ENCODE measurements at places on chromosomes 4 and X.

GRCh38 chr4:139665690-139666529, at the start of gene MGST2:
MGST2 (plus strand) TSS chr4:139665819; CDS start chr4:139666020, 201 bp downstream.
- no peak for DNase-seq

GRCh38 chr4:56728512-56728911, 47.4 kb upstream of the HOPX start:
- DNase-seq: no peak

- no peak for DNase-seq
These were observed 311.3 kb downstream of the GRID2 start for GRCh38 chr4:92615049-92615448.

GRCh38 chr4:183195534-183195933, 96.5 kb downstream of the WWC2 start:
- DNase-seq: no peak

GRCh38 chr4:150853882-150854281, 161.2 kb downstream of the LRBA start:
- DNase-seq: no peak

DNA sequence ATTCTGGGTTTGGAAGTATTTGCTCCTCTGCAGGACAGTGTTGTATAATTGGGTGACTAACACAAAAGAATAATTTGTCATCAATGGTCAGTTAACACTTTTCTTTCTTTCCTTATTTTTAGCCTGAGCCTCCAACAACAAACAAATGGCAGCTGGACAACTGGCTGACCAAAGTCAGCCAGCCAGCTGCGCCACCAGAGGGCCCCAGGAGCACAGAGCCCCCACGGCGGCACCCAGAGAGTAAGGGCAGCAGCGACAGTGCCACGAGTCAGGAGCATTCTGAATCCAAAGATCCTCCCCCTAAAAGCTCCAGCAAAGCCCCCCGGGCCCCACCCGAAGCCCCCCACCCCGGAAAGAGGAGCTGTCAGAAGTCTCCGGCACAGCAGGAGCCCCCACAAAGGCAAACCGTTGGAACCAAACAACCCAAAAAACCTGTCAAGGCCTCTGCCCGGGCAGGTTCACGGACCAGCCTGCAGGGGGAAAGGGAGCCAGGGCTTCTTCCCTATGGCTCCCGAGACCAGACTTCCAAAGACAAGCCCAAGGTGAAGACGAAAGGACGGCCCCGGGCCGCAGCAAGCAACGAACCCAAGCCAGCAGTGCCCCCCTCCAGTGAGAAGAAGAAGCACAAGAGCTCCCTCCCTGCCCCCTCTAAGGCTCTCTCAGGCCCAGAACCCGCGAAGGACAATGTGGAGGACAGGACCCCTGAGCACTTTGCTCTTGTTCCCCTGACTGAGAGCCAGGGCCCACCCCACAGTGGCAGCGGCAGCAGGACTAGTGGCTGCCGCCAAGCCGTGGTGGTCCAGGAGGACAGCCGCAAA, 106.0 kb downstream of the KLHL8 start:
- no peak for DNase-seq

- DNase-seq: no peak
These were observed 71.6 kb downstream of the FAM114A1 start for GRCh38 chr4:38939165-38939564.

- no peak for DNase-seq
These were observed 7.3 kb downstream of the AIFM1 start for GRCh38 chrX:130158311-130158710.

DNA sequence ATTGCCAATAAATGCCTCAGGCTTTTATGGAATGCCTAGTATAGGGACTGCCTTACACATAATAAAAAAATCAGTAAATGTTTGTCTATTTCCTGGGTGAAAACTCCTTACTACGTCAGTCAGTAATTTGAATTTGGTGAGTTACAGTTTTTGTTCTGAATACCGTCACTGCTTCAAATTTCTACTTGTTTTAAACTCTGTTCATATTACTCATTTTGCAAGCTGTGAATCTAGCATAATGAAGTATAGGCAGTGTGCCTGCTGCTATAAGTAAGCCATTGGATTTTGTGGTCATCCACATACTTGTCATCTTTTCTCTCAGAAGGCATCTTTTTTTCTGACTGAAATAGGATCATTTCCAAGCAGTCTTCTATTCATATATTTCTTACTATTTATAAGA, 43.1 kb downstream of the SYNPO2 start:
- DNase-seq: no peak

DNA sequence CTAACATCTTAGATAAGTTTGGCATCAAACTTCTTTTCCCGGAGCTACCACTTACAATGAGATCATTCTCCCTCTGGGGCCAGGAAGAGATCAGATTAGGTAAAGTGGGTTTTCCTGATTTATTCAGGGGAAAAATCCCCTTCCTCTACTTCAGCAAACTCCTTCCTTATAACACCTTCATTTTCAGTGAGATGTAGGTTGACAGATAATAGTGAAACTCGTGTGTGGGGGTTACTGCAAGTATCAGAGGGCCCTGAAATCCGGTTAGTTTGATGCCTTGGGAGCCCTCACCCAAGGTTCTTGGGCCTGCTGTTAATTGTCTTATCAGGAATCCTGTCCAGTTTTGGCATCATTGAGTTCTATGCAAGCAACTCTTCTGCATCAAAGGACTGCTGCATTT, 10.8 kb downstream of the FTHL17 start:
- DNase-seq: no peak

DNA sequence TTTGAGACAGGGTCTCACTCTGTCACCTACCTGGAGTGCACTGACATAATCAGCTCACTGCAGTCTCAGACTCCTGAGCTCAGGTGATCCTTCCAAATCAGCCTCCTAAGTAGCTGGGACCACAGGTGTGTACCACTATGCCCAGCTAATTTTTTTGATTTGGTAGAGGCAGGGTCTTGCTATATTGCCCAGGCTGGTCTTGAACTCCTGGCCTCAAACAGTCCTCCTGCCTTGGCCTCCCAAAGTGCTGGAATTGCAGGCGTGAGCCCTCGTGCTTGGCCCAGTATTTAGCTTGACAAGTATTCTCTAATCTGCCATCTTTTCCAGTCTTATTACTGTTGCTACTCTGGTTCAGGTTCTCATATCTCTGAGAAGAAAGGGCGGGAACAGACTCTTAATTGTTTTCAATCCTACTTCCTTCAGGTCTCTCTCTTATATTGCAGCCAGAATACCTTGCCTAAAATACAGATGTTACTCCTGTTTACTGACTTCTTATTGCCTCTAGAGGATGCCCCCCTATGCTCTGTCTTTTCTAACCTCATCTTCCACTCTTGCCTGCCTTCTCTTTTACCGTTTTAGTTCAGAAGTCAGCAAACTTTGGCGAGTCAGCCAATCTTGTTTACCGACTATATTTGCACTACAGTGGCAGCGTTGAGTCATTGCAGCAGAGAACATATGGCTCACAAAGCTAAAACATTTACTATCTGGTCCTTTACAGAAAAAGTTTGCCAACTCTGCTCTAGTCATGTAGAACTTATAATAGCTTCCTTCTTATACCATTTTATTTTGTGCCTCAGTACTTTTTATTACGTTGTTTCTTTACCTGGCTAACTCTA, 19.0 kb downstream of the MRPL1 start:
- no peak for DNase-seq

DNA sequence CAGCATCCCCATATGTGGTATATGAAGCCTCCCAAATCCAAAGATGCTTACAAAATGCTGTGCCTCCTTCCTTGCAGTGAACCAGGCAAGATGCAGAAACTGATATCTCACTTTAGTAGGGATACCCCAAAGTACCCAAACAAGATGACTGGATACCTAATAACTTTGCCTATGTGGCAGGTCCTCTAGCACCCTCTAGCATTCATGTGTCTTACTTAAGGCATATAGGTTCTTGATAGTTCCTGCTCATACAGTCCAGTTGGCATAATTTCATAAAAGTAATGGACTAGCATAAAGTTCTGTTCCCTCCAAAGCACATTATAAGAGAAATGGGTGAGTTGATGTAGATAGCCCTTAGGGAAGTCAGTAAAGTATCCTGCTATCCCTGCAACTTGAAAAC, 36.8 kb upstream of the SPP1 start:
- DNase-seq: no peak

- DNase-seq: no peak
These were observed 1408.0 kb downstream of the RAPGEF2 start for GRCh38 chr4:160510928-160511327.

GRCh38 chrX:42366181-42366580, 411.8 kb downstream of the PPP1R2C start:
- DNase-seq: no peak

- no peak for DNase-seq
These were observed 40.0 kb downstream of the SEPTIN11 start for GRCh38 chr4:76989391-76990061.

GRCh38 chrX:54248309-54248708, 65.3 kb upstream of the FAM120C start:
- no peak for DNase-seq

- no peak for DNase-seq
These were observed 29.0 kb upstream of the SMAD1 start for GRCh38 chr4:145452447-145453162.

DNA sequence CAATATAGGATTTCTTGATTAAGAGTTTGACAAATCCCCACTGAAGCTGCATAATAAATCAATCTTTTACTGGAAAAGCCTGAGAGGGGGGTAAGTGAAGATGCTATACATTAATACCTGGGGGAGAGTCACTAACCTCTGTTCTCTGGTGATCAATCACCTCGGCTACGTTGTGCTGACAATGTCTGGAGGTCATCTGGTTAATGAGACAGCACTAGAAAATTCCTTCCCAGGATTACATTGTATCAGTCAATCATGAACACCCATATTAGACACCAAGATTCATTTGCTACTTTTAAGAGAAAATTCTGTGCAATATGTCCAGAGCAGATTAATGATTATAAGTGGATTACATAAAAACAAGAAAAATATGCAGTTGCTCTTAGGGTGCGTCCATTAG, 408.3 kb downstream of the PDHA2 start:
- DNase-seq: no peak

DNA sequence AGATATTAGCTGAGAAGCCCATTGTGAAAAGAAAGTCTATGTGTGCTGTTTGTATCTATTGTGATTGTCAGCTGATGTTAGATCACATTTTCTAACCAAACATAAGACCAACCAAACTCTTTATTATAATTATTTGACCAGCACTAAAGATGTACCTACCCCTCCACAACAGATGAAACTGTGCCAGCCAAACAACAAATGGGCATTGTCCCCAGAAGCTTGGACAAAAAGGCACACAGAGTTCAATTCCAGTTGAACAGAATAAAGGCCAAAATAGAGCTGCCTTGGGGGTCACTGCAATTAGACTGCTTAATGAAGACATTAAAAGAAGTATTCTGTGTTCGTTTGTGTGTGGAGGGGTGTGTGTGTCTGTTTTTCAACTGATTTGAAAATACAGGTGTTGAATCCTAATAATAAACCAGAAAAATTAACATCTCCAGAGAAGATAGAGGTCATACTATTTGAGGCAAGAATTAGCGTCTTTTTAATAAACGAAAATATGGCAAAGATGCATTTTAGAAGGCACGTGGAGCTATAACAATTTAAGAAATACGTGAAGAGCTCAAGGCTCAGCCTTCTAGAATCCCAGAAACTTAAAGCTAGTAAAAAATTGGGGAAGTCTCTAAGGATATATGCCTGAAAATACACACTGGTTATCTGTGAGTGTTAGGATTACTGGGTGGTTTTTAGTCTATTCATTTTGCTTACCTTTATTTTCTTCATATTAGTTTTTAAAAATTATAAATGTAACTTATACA, 2.2 kb downstream of the SPP1 start:
- no peak for DNase-seq

DNA sequence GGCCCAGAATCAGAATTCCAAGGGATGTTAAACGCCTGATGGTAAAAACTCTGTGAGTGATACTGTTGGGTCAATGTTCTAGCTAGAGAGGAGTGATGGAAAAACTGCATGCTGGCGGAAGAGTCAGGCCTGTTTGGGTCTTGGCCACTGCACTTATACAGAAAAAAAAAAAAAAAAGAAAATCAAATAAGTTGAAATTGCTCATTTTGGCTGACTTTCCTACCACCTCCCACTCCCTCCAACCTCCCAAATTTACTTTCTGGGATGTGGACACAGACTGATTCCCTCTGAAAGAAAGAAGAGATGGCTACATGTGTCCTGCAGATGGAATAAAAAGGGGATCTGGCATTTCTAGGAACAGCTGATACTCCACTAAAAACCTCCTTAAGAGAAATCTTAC, 234.1 kb upstream of the GIMD1 start:
- DNase-seq: no peak

DNA sequence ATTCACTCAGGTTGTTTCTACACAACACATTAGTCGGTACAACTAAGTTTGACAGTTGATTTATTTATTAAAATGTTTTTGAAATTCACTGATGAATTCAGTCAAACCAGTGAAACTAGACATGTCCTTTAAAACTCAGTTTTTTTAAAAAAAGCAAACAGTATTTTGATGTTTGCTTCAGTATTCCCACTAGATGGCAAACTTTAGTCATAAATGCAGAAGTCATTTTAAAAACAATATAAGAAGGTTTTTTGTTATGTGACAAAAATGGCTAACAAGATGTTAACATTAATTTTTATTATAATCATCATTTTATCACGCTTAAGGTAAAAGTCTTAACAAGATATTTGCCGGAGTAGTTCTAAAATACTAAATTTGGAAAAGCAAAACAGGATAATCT, 1337.8 kb upstream of the DIAPH2 start:
- no peak for DNase-seq

DNA sequence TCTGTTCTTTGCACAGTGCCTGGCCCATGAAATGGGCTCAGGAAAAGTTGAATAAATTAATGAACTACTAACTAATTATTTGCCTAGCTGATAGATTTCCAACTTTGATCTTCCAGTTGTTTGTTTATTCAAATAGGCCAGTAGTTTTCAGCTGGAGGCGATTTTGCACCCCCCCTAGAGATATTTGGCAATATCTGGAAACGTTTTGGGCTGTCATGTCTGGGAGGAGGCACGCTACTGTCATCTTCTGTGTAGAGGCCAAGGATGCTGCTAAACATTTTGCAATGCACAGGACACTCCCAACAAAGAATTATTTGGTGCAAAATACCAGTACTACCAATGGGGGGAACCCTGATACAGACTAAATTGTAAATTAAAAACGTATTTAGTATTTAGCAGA, 81.9 kb downstream of the VCX2 start:
- no peak for DNase-seq

DNA sequence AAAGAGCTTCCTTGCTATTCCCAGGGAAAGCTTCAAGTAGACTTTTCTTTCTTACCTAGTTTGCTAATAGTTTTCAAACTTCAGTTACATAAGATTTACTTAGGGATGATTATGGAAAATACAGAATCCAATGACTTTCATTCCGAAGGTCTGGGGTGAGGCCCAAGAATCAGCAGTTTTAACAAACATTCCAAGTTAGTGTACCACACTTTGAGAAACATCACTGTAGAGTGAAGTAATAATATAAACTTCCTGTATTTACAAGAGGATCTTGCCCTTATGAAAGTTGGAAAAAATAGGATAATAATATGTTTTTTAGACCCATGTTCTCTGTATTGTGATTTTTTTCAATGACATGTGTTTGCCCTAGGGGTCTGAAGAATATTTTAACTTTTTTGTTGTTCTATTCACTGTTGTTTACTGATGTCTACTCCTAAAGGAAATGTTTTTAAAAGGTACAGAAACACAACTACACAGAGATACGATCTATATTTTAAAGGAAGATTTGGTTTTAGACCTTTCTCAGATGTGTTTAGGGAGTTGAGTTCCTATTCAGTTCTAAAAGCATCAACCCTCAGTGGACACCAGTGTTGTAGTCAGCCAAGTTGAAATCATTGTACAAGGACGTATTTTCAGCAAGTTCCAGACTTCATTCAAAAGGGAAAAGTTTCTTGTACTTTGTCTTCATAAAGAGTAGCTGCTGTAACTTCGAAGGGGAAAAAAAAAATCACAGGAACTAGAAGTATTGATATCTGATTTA, 295.8 kb upstream of the SLC7A11 start:
- DNase-seq: no peak

- DNase-seq: no peak
These were observed 30.2 kb downstream of the SPANXD start for GRCh38 chrX:141668371-141668770.

Measured in stimulated activated CD4-positive, alpha-beta T cell treated with anti-CD3 and anti-CD28 coated beads, TNF-alpha, amount 100 ng/mL, for 4 hours (primary cell).